Renal cortical epithelial cell (primary cell): ENCODE measurements at places on chromosomes 1 and 21. TPM values are rescaled to one million over a fixed set of nuclear protein-coding genes. Genes with fewer than 3 reads are reported as not detected.
A peak's percentile ranks its signal among the peaks of the same experiment; 100 is the strongest.

Gene MAP10
- total RNA-seq = 2.4 and 4.7 TPM in 2 replicates

Gene ZMYND12
- 0.87 and 1.3 TPM in 2 replicates for total RNA-seq

GRCh38 chr1:222107267-222107666 lies 365.4 kb upstream of the DUSP10 start:
- DNase-seq = no peak

DNA sequence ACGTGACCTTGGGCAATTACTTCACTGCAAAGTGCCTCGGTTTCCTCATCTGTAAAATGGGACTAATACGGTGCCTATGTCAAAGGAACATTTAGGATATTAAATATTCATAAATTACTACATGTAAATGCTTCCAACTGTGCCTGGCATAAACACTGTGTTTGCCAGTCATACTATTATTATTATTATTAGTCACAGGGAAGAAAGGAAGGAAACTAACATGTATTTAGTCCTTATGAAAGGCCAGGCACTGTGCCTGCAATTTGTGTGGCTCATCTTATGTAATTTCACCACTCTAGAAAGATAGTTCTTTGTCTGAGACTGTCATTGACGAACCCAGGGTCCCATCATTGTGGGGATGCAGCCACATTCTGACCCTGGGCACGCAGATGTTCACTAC lies 45.0 kb downstream of the EPHB2 start:
- no peak for DNase-seq

- peak; percentile 81 for DNase-seq
Observed at GRCh38 chr1:10980094-10980577, 32.3 kb upstream of the TARDBP start.

GRCh38 chr21:41921021-41921420 lies 32.8 kb downstream of the C2CD2 start:
- no peak for DNase-seq

GRCh38 chr1:44631647-44632539 lies 42.4 kb downstream of the TMEM53 start:
- DNase-seq = peak; percentile 71

- DNase-seq = no peak
Observed at GRCh38 chr21:40547906-40548513, 298.9 kb downstream of the DSCAM start.

DNA sequence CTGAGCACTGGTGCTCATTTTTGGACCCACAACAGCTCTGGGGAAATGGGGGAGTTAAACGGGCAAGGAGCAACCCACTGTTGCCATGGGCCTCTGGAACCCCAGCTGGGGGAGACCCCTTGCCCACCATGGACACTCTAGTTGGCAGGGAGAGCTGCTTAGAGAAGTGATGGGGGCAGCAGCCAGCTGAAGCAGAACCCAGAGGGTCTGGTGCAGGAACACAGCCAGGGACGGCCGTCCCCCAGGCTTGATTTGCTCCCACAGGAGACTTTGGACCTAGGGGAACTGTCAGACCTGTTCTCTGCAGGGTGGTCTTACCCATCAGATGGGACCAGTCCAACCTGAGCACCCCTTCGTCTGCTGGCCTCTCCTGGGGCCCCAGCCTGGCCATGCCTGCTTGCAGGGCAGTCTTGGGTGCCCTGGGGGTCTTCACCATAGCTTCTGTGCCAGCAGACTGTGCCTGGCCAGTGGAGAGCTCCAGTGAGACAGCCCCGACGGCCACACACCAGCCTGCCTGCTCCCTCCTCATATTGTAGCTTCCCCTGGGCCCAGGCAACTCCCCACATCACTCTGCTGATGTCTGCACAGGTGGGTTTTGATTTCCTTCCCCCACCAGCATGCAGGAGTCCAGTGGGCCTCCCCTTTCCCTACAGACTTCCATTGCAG lies 11.3 kb downstream of the SPATC1L start:
- no peak for DNase-seq

Gene HUNK
- total RNA-seq = 0.17 and 1.8 TPM in 2 replicates

- DNase-seq = no peak
Observed at GRCh38 chr1:231216498-231216897, 24.5 kb upstream of the GNPAT start.

GRCh38 chr21:14273736-14274538 lies 58.0 kb downstream of the RBM11 start:
- DNase-seq = no peak

- no peak for DNase-seq
Observed at GRCh38 chr1:158331106-158331425, 265 bp downstream of the CD1B start.

DNA sequence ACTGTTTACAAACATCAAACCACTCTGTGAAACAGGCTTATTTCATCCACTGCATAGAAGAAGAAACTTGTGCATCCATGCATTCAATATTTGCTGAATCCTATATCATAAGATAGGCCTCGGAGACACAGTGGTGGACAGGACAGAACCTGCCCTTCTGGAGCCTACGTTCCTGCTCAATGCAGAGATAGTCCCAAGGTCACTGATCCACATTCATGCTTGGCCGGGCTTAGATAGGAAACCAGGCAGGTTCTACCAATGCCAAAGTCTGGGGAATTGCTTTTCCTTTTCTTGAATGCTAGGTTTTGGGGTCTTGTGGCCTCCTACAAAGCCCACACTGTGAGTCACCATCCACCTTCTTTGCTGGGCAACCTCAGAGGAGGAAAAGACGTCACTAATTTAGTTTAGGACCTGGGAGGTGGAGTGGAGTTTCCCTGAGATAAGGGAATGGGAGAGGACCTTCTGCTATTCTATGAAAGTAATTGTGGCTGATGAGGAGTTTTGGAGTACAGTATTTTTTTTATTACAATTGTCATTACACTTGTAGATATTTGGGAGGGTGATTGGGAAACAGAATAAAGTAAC lies 99.7 kb upstream of the CD34 start:
- no peak for DNase-seq

Gene TTC13
- 11.5 and 12.2 TPM in 2 replicates for total RNA-seq

- DNase-seq = no peak
Observed at GRCh38 chr1:213997038-213997771, 9.4 kb downstream of the PROX1 start.

GRCh38 chr1:61926597-61926996 lies 184.3 kb downstream of the PATJ start:
- DNase-seq = no peak

GRCh38 chr1:156999596-157000320 lies 45.8 kb downstream of the ARHGEF11 start:
- DNase-seq = no peak

- DNase-seq = peak; percentile 87
Observed at GRCh38 chr1:54883349-54884102, 3.5 kb downstream of the DHCR24 start.

DNA sequence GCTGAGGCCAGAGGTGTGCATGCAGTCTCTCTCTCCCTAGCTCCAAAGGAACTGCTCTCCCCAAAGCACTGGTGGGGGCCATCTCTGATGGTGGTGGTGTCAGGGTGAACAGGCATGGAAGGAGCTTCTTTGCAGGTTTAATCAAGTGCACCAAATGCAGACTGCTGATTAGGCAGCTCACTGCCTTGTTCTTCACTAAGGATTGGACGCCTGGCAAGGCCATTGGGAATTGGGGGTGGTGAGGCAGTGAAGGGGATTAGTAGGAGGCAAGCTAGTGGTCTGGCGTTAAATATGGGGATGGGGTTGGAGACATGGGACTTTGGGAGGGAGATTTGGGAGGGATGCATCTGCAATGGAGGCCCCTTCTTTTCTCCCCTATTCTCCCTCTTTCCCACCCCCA lies 1.5 kb downstream of the CACNA1E start:
- no peak for DNase-seq

DNA sequence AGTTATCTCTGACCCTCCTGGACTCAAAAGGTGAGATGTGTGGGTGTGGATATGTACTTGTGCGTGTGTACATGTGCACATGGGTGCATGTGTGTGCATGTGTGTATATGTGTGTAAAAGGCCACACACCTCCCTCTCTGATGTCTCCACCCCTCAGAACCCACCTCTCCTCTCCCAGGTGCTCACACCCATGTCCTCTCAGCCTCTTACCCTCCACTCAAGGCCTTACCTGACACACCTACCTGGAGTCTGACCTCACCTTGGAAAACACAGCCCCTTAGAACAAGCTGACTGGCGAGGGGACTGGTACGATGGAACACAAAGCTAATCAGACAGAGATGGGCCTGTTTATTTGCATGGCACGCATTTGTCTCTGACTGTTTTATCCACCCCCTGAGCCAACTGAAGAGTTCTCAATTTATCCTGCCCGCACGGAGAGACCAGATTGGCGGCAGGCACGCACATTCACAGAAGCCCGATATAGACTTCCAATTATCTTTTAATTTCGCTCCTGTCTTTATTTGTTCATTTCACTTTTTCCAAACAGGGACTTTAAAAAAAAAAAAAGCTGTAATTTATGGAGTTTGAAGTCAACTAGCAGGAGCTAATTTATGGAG lies 6.1 kb upstream of the KLHDC7A start:
- DNase-seq = no peak
